T-helper 22 cell (primary cell): ENCODE measurements at places on chromosomes 5 and 9.

DNA sequence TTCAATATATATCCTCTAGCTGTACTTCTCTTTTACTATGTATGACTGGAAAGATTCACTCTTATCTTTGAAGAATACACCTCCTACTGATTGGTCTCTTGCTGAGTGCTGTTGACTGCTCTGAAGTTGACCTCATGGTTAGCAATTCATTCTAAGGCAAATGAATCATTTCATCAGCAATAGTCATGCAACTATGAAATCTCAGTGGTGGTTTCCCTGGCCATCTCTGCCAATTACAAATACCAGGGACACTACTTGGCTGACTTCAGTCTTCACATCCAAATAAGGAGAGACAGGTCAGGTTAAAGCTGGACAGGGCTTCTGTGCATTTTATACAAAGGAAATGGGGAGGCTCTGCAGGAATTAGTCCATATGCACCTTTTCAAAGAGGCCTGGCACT is 333.5 kb upstream of the ACTBL2 start:
- DNase-seq = no peak

- no peak for DNase-seq
Measured at GRCh38 chr9:87604886-87605588, 107.4 kb downstream of the DAPK1 start.

GRCh38 chr5:77993141-77993854 is 217.2 kb upstream of the TBCA start:
- DNase-seq = no peak

DNA sequence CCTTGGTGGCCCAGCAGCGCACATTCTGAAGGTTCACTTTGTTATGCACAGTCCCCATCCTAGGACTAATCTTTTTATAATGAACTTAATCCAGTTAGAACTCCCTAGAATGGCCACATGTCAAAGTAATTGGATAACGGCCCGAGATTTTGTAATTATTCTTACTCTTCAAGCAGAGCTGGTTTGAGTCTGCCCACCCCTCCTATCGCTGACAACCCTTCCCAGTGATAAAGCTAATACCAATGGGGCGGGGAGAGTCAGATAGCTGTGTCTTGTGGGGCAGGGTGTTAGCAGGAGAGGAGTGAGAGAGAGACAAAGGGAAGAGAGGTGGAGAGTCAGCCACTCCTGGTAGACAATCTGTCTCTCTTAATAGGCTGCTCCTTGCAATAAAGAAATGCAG is 356.9 kb downstream of the SLIT3 start:
- no peak for DNase-seq

- DNase-seq = no peak
Measured at GRCh38 chr9:129177443-129177790, 644 bp downstream of the IER5L start.

DNA sequence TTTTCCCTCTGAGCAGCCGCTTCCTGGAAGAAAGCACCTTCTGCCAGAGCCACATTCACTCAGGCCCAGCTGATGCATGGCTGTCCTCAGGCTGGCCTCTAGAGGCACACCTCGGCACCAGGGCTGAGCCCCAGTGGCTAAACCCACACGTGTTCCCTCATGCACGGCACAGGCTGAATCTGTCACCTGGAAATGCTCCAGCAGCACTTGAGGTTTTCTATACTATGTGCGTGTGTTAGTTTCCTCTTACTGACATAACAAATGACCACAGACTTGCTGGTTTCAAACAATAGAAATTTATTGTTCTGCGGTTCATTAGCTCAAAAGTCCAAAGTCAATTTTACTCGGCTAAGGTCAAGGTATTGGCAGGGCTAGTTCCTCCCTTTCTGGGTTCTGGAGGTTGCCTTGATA is 141.4 kb downstream of the LRRC70 start:
- DNase-seq = no peak

DNA sequence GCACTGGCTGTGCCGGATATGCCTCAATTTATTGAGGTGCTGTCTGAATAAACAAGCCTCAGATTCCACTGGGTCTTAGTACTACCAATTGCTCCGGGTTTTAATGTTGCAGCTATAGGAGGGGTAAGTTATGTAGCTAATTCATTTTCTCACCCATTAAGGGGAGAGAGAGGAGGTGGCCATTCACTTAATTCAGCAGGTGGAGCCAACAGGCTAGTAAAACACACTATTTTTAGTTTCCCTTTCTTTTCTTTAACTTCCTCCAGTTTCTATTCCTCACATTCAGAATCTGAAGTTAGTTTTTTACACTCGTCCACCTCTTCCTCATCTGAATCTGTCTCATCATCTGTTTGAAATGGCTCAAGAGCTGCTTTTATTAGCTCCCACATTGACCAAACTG is 105.6 kb upstream of the CDH10 start:
- DNase-seq = no peak

DNA sequence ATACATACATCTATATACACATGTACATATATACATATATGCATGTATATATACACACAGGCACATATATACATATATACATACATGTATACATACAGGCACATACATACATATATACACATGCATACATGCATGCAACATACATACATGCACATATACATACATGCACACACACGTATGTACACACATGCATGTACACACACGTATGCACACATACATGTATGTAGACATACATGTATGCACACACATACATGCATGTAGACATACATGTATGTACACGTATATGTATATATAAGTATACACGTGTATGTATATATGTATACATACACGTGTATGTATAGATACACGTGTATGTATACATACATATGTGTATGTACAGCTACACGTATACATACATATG is 617.0 kb downstream of the RAB3C start:
- no peak for DNase-seq

DNA sequence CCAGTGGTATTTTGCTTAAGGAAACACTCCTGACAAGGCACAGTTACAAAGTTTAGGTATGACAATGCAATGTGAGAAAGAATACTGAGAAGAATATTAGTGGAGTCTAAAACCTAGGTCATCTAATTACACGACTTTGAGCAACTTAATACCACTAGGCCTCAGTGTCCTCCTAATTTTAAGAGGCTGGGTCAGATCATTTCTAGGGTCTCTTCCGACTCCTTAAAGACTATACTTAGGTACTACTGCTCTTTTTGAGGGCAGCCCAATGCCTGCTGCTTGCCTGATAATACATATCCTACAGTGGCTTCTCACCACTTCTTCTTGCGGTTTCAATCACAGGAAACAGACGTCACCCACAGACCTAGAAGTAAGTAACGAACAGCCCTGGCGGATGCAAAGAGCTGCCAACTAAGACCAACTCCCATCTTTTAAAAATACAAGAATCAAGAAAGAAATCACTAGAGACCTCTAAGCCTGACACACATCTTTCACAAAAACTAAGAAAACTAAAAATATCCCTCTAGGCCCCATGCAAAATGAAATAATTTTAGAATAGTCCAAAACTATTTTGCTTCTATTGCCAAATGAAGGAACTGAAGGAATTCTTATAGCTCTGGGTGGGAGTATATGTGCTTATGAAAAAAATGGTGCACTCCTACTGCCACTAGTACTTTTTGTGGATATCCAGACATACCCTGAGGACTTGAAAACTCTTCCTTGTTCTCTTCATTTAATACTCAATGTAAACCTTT is 13.1 kb downstream of the DIAPH1 start:
- peak; percentile 72 for DNase-seq

DNA sequence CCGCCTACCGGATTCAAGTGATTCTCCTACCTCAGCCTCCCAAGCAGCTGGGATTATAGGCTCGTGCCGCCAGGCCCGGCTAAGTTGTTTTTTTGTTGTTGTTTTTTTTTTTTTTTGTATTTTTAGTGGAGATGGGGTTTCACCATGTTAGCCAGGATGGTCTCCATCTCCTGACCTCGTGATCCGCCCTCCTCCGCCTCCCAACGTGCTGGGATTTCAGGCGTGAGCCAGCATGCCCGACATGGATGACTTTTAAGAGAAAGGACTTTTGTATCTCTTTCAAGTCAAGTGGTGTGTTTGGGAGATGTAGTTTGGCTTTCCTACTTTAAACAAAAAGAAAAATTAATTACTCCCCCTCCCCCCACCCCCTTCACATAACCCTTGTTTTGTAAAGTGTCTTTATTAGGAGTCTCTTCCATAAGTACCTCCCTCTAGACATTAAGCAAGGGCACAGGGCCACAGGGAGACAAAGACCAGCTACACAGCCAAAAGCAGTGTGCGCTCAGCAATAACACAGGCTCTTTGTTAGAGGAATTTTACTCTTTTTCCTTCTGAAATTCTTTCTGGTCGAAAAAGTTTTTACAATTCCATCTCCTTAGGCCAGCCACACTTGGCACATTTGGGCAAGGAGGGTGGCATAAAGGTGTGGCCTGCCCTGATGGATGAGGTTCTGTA is 31.2 kb downstream of the JAKMIP2 start:
- no peak for DNase-seq

DNA sequence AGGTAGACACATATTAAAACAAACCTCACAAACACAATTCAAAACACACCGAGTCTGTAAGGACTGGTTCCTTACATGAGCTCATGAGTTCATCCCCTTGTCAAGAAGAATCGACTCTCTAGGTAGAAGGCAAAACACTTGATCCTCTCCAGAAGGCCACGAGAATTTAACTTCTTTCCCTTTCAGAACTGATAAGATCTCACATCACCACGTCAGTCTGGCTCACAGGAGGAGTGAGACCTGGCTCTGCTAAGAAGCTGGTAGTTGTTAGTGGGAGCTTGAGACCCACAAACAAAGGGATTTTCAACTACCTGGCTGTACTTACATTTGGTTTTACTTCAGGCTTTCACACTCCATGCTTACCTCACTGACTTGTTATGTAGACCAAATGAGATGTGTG is 459.2 kb downstream of the ARHGEF28 start:
- DNase-seq = no peak

GRCh38 chr5:77620405-77620804 is 18.1 kb downstream of the OTP start:
- DNase-seq = no peak

DNA sequence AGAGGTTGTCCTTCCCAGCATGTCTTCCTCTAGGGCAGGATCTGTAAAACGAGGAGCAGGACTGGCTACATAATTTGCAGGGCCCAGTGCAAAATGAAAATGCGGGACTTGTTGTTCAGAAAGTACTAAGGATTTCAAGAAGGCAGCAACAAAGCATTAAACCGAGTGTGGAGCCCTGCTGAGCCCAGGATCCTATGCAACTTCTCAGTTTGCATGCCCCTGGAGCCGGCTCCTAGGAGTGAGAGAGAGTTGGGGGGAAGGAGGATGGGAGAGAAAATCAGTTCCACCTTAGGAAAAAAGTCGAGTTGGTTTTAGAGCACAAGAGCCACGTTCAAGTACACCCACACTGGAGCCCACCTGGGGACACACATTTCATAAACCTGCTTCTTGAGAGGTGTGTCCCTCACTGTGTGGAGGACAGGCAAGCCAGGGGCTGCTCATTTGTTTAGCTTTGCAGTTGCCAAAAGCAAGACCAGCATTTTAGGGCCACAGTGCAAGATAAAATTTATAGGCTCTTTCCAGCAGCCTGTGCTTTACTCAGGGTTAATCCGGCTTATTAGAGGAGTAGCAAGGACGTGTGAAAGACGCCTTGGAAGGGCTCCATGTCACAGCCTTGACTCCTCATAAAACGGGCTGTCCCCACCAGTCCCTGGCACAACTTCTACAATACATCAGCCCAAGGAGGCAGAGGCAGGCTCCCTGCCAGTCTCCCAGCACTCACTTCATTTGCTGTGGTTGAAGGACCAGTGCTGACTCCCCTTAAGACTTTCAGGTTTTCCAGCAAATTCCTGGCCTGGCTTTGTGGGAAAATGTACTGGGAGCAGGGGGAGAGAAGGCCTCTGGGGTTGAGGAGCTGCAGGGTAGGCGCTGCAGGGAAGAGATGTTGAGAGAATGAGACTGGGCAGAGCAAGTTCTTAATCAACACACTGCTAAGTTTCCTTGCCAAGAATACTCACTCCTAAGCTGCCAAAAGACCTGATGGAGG is 159.7 kb upstream of the SEMA6A start:
- no peak for DNase-seq

DNA sequence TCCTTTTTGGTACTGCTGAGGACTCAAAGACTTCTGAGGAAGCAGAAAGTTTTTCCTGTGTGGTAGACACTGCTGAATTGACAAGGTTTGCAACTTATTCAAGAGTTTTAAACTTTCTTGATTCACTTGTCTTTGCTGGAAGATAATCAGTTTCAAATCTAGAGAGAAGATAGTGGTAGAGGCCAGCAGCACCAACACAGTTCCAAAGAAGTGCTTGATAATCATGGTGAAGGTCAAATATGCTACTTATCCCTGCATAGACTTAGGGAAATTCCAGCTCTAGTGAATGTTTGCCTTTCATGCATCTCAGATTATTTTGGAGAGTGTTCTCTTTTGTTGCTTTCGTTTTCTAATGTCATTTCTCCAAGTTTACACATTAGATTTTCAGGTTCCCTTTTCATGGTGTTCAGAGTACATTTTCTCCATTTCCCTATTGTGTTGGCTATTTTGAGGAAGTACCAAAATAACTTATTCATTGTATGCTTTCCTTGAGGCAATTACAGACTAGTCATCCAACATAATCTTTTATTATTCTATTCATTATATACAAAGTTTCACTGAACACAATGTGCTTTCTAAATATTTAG is 550 bp downstream of the IFNE start:
- no peak for DNase-seq

GRCh38 chr5:103744159-103744558 is 181.6 kb upstream of the NUDT12 start:
- no peak for DNase-seq

DNA sequence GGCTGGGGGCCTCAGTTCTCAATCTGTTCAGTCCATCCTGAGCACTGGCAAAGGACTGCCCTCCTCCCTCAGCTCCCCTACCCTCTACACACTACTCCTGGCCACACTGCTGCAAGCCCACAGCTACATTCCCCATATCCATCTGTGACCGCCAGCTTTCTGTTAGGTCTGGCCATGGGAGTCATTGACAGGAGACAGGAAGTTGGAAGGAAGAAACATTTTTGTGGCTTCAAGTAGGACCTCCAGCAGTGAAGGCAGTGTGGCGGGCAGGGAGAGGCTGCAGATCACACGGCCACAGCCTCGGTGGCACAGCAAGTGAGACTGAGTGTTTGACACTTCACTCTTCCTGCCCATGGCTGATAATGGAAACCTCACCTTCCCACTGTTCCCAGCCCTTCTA is 55.9 kb downstream of the SECISBP2 start:
- DNase-seq = no peak

DNA sequence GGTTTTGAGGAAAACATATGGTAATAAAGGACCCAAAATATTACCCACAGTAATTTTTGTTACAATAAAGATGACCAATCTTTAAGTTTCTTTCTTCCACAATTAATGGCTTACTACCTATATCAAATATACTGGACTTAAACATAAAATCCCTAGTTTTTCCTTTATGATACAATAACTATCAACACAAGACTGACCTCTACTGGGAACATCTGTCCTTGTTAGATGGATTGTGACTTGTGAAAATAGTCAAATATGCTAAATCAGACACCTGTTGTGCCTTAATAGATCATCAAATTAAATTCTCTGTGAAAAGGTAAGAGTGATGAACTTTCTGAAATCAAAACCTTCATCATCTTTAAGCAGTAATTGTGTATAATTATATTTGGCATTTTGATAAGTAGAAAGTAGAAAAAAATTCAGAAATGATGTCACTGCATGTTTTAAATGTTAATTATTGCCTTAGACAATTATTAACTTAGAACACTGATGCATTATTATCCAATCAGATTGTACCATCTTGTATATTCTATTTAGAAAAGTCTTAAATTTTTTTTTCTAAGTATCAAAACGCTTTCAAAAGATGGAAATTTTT is 113.6 kb downstream of the DEPDC1B start:
- DNase-seq = no peak

- no peak for DNase-seq
Measured at GRCh38 chr5:176742246-176743105, 67.9 kb upstream of the UNC5A start.

GRCh38 chr9:131216806-131217205 is 59.5 kb downstream of the FAM78A start:
- no peak for DNase-seq
